ENCODE measurements at places on chromosomes 6 and 20.

DNA sequence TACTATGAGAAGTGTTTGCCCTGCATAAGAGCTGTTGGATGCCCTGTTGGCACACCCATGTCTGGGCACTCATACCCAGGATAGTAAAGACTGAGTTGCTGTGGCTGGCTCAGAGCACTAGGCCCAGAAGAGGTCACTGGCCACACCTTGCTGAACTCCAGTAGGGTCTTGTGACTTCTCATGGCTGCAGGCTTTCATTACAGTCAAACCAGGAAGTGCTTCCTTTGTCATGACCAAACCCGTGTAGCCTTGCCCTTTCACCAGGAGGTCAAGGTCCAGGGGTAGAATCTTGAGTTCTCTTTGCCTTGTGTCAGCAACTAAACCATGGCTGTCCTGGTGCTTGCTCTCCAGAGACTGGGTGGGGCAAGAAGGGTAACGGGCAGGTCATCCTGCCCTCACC lies 49.5 kb downstream of the CD164 start:
- no peak for DNase-seq

- no peak for DNase-seq
Observed at GRCh38 chr6:91705646-91706045, 1118.8 kb upstream of the MAP3K7 start.

- DNase-seq, result no peak
Observed at GRCh38 chr6:43604174-43604573, 24.9 kb downstream of the GTPBP2 start.

DNA sequence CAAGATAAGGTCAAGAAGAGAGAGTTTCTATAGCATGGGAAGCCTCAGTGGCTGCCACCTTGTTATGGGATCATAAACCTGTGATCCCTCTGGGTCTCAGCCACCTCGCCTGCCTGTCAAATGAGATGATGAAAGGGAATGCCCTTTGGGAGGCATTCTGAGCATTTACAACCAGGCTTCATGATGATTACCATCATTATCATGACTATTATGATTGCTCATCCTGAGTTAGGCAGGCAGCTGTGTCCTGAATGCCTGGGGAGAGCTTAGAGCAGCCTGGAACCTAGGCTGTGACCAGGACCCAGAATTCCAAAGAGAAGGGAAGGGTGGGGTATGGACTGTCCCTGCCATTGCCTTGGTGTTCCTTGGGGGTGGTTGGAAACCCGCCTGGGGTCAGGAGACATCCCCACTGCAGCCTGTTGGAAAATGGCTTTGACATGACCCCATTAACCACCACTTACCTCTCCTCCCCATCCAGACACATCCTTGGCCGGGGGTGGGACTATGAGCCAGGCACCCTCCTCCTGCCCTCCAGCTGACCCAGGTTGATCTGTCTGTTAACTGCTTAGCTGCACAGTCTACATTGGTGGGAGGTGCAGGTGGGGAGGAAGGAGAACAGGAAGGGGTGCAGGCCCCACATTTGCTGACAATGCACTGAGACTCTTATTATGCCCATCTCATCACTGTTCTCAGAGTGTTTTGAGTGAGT lies 51.9 kb downstream of the LRFN2 start:
- DNase-seq, result no peak

DNA sequence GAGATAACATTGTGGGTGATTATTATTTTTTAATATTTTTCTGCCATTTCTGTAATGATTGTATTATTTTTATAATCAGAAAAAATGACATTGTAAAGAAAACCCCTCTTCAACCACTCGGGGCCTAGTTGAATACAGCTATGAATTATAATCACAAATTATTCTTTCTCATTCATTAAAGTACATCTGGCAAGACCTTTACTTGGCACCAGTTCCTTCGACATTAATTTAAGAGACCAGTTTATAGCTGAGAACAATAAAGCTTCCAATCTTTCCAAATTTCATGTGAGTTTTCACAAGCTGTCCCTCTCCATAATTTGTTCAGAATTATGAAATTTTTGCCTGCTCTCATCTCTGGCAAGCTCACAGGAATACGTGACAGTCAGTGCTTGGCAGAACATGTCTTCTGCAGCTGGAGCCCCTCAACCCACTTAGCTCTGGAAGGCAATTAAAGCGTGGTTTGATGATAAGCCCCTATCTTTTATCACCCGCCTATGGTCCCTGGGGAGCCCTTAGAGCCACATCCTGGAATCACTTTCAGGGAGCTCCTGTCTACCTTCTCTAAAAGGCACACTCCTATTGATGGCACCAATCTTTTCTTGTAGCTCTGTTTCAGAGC lies 237.2 kb upstream of the PRND start:
- no peak for DNase-seq

- no peak for DNase-seq
Observed at GRCh38 chr6:30507849-30508827, 18.8 kb downstream of the HLA-E start.

GRCh38 chr6:99901596-99902384 lies 92.2 kb downstream of the MCHR2 start:
- DNase-seq, result no peak

DNA sequence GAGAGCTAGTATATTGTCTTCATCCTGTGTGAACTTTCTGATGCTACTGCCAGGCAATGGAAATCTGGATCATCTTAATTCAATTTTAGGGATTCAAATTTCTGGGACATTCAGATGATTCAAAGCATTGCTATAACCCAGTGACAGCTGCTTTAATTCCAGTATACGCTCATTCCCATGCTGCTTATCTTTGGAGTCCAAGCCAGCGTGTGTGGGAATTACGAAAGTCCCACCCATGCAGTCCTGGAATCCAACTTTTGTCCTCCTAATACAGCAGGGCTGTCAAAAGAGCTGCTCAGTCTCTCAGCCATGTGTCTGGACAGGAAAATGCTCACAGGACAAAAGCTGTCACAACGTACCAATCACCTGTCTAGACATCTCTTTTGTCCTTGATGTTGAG lies 219.8 kb downstream of the LAMA2 start:
- no peak for DNase-seq
